Muscle of arm (tissue), 14 donors: ENCODE measurements at places on chromosomes 2 and 18.

- DNase-seq: no peak
Measured at GRCh38 chr2:120034027-120034426, 21.1 kb downstream of the EPB41L5 start.

DNA sequence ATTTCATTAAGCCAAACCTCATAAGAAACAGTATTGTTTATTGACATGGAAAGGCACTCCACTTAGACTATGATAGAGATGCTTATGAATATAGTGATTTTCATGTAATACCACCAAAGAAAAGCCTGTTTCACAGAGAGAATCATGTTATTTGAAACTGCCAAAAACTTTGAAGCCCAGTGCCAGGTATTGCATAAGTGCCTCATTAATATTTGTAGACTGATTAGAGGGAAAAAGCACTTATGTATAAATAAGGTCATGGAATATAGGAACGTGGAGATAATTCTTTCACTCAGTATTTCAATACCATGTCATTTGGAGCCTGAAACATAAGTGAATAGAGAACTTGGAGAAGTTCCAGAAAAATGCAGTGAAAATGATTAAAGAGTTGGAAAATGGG lies 162.6 kb upstream of the CRIM1 start:
- DNase-seq: no peak

- DNase-seq: no peak
Measured at GRCh38 chr2:133885847-133886246, 317.6 kb upstream of the NCKAP5 start.

- DNase-seq: no peak
Measured at GRCh38 chr2:26897807-26898479, 50.0 kb downstream of the DPYSL5 start.

- peak; percentile 61 for DNase-seq
Measured at GRCh38 chr2:30147715-30148610, 1.2 kb downstream of the YPEL5 start.

DNA sequence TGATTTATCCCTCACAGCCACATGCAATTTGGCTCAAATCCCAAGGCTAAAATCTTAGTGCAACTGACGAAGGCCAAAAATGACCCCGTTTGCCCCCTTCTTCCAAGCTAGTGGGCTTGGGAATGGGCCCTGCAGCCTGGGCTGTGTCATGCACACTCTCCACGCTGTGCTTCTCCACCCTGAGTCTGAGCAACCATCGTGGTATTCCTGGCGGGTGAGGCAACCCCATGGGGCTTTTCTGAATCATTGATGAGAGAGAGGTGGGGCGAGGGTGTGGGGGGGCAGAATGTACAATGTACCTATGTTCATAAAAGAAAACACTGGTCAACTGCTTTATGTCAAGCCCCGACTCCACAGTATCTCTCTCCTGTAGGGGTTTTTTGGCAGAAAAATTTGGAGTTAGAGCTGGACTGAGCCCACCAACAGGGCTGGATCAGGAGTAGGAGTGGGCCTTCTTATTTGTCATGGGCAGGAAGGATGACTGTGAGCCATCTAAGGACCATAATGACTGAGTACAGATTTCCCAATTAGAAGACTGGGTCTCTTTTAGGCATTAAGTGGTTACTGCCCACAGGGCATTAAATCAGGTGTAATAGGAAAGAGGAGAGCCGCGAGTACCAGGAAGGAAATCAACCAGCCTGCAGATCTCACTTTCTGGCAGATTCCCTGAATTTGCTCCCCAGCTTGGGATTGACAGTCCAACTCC lies 8.9 kb downstream of the SULT1C2 start:
- no peak for DNase-seq

GRCh38 chr2:118654945-118655344 lies 192.5 kb downstream of the EN1 start:
- DNase-seq: peak; percentile 70
